ENCODE measurements at places on chromosomes 5 and 9.
A peak's percentile ranks its signal among the peaks of the same experiment; 100 is the strongest.

DNA sequence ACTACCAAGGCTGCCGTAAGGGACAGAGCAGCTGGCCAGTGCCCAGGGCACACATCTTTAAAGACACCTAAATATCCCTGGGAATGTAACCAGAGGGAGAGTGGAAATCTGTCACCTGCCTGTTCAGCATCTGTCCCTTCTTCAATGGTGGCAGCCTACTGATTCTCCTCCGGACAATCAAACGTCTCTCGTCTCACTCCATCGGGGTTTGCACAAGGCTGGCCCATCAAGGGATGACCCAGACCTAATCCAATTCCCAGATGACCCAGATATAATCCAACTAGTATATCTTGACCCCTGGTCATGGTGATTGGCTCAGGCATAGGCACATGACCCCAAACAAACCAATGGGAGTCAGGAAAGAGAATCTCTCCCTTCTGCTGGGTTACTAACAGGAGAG is 93.5 kb downstream of the HRH2 start:
- DNase-seq, result no peak

- DNase-seq, result no peak
These were observed 37.5 kb downstream of the PSMB7 start for GRCh38 chr9:124377551-124378406.

DNA sequence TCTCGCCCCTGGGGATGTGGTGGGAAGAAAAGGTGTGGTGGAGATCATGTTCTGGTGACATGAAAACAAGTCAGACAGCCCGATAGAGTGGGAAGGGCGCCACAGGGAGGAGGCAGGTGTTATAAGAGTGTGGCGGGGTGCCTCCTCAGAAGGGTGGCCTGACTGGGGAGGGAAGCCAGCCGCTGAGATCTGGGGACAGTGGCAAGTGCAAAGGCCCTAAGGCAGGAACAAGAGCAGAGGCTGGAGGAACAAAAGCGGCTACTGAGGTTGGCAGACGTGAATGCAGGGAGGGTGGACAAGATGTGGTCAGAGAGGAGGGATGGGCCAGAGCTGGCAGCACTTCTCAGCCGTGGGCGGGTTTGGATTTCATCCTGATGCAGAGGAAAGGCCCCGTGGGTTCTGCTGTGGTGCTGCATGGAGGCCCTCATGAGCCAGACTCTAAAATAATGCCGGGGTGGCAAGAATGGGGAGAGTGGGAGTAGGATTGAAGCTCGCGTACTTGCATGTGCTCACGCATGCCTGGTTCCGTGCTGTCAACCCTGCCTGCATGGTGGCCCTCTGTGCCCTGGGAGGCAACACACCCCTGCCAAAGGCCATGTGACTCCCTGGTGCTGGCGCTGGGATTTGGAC is 89.2 kb downstream of the MVB12B start:
- DNase-seq, result no peak

GRCh38 chr5:56588636-56589480 is 226.5 kb upstream of the MAP3K1 start:
- no peak for DNase-seq

DNA sequence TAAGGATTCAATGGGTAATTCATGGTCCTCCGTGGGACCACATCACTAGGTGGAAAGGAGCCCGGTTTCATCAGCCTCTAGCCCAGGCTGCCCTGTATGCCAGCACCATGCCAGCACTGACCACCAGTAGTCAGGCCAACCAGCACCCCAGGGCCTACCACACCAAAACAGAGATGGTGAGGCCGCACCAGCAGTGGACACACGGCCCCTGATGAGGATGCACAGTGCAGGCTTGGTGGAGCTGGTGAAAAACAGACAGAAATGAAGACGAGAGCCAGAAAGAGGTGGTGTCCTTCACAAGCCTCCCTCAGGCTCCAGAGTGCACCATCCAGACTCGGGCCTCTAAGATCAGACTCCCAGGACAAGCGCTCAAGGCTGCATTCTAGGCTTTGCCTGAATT is 128.2 kb downstream of the MED10 start:
- no peak for DNase-seq

GRCh38 chr5:174724484-174725260 is at the start of gene MSX2:
TSS of gene MSX2 (plus strand) at chr5:174724582. CDS start at chr5:174724660, 78 bp downstream.
- DNase-seq, result peak; percentile 47

GRCh38 chr5:96247708-96248107 is 185.3 kb downstream of the PCSK1 start:
- no peak for DNase-seq

DNA sequence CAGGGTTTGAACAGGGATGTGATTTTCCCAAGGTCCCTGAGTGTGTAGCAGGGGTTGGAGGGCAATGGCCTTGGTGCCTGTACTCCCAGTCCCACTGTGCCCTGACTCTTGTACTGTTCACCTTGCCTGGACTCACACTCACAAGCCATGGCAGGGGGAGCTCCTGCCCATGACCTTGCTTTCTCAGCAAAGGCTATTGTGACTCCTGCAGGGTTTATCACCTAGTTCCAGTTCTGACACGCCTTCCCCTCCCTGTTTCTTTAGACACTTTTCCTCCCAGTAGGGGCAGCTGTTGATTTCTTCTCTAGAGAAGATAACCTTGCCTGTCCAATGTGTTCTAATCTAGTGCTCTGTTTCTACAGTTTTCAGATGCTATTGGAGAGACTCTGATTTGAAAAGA is 139.5 kb downstream of the FSTL4 start:
- no peak for DNase-seq

DNA sequence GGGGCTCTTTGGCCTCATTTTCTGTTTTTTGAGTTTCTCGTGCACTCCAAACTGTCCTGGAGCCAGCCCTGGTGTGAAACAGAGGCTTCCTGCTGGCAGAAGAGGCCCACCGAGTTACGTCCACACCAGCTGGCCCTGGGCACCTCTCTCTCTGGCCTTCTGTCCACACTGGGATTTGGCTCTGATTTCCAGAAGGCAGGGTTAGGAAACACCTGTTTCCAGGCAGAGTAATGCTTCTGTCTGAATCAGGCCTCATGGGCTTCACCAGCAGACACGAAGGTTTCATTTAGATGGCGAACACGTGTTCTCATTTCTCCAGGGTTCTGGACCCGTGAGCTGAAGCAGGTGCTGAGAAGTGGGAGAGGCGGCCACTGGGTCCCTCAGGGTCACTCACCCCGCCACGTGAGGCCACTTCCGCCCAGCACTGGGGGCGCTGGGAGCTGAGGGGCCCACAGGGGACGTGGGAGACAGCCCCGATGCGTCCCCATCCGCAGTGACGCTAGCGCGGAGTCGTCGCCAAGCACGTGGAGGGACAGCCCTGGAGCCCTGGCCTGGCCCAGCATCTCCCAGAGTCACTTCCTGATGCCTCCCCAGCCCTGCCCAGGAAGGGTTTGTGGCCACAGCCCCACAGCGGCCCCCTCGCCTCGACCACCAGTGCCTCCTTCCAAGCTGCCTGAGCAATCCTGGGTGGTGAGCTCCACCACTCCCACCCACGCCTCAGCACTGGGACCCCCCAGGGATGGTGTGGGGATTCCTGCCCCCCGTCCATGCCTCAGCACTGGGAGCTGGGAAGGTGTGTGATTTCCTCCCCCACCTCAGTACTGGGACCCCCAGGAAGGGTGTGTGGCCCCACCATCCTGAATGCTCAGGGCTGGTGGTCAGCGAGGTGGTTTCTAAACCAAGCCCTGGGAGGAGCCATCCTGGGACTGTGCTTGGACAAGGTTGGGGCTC is 4.9 kb upstream of the LRRC14B start:
- DNase-seq, result no peak

GRCh38 chr5:14781106-14781505 is 90.5 kb downstream of the ANKH start:
- DNase-seq, result no peak

GRCh38 chr9:128771094-128771721 is 519 bp downstream of the ZER1 start:
- DNase-seq, result no peak

GRCh38 chr5:122697191-122697590 is 77.7 kb upstream of the SNX2 start:
- DNase-seq, result no peak

DNA sequence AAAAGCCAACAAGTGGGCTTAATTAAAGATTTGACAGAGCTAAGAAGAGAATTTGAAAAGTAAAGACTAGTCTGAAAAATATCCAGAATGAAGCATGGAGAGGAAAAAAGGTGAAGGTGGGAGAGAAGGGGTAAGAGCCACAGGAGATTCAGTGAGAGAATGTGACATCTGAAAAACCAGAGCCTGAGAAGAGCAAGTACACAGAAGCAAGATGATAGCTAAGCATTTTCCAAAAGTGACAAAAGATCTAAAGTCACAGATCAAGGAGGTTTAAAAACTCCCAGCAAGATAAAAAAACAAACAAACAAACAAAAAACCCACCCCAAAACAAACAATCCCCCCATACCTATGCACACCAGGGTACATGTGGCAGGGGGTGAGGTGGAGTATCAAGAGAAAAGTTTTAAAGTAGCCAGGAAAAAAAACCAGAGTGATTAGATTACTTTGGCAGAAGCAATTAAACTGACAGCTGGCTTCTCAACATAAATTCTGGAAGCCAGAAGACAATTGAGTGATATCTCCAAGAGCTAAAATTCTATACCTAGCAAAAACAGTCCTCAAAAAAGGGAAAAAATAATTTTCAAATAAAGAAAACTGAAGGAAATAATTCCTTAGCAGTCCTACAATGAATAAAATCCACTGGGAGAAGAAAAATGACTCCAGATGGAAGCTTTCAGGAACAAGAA is 111.4 kb downstream of the RAPGEF6 start:
- DNase-seq, result no peak

GRCh38 chr9:95504053-95504963 is 12.5 kb downstream of the PTCH1 start:
- no peak for DNase-seq

DNA sequence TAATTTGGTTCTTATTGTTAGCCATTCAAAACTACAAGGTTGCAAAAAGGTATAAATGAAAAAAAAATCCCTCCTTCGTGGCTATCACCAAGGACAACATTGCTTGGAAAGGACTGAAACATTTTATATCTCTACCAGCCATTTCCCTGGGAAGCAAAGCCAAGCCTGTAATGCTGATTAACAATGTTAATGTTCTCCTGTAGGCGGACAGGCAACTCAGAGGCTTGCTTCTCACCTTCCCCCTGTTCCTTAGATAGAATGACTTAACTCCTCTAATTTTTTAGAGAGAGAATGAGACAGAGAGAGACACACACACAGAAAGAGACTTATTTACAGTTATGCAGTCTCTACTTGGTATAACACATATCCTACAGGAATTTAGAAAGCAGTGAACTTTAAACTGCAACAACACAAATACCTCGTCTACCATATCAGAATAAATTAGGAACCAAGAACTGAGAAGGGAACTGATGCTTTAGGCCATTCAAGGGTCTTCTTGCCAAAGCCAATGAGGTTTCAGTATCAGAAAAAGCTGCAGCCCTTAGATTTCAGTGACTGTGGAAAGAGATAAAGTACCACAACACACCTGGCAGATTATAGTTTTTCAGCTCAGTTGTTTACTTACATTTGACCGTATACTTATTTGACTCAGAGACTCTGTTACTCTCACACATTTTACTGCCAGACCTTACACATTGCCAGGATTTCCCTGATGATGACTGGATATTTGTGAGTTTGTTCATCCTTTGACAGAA is 20.9 kb upstream of the MAN2A1 start:
- DNase-seq, result no peak

DNA sequence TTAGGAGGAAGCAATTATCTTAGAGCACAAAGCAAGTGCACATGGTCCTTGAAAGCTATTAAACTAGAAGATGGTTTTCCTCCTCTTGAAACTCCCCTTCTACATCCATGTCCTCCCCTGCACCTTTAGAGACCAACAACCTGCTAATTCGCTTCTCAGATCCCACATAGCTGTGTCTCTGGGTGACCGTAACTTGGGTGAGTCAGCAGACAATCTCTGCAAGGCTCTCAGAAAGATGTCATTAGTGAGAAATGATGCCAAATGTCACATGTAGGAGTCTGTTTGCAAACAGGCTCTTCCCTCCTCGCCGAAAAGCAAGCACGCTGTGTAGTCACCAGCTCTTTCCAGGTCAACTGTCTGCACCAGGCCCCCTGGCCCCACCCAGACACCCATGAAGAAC is 291.8 kb downstream of the SLIT3 start:
- no peak for DNase-seq

- no peak for DNase-seq
These were observed 51.5 kb upstream of the ARL15 start for GRCh38 chr5:54361691-54362411.

DNA sequence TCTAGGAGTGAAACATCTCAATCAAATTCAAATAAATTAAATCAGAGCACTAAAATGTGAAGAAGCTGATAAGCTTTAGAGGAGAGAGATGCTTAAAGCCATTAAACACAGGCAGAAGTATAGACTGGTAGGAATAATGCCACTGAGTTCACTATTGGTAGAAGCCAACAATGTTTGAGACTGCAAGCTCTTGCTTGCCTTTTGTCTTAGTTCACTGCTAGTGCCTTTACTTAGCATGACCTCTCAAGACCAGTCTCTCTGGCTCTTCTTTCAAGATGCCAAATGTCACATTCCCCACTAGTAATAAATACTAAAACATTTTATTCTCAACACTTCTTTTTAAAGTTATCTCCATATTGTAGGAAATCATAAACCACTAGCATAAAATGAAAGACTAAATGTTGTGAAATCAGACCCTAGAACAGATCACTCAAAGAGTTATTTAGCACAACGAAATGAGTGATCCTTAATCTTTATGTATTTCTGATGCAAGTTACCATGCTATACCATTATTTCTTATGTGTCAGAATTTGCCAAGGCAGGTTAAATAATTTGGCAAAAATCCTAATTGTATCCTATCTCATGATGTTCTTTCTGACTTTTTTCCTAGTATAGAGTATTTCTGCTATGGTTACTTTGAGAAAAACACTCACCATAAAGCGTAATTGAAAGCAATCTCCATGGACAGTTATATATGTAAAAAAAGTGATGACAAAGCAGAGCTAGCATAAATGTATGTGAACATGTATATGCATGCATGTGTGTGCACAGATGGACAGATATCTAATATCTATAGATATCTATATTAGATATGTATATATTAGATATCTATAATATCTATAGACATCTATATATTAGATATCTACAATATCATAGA is 57.5 kb downstream of the PJA2 start:
- DNase-seq, result no peak
